ENCODE measurements at places on chromosomes 12 and 14. TPM values are rescaled to one million over a fixed set of nuclear protein-coding genes. Genes with fewer than 3 reads are reported as not detected.

Gene IL31
- not detected for total RNA-seq

Gene ATXN3
- 40.4 TPM for total RNA-seq

Gene GPRC5D
- total RNA-seq, result not detected

Gene DPPA3
- total RNA-seq, result not detected

Gene TAS2R9
- not detected for total RNA-seq

Gene WDHD1
- total RNA-seq, result 32.5 TPM

Gene KRT75
- 1.1 TPM for total RNA-seq

Gene ETFBKMT
- 1.0 TPM for total RNA-seq

Gene C14orf39
- total RNA-seq, result 0.34 TPM

Gene RNF212B
- not detected for total RNA-seq

Gene SMIM41
- total RNA-seq, result not detected

Gene KSR2
- total RNA-seq, result 0.15 TPM

Gene TDRD9
- total RNA-seq, result not detected

Gene GLIPR1L2
- 1.8 TPM for total RNA-seq

Gene VDR
- 10.1 TPM for total RNA-seq

Gene KRT72
- not detected for total RNA-seq

Gene RND1
- 4.7 TPM for total RNA-seq
